NCI-H1048 (cell line): ENCODE measurements at places on chromosomes 11 and 22.

DNA sequence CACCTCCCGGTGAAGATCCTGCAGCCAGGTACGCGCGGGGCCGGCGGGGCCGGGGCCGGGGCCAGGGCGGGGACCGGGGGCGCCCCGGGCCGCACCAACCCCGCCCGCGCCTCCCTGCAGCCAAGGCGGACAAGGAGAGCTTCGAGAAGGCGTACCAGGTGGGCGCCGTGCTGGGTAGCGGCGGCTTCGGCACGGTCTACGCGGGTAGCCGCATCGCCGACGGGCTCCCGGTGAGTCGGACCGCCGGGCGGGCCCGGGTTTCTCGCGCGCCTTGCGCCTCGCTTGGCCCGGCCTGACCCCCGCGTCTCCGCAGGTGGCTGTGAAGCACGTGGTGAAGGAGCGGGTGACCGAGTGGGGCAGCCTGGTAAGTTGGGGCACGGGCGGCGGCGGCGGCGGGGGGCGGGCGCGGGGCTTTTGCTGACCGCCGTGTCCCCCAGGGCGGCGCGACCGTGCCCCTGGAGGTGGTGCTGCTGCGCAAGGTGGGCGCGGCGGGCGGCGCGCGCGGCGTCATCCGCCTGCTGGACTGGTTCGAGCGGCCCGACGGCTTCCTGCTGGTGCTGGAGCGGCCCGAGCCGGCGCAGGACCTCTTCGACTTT, 531 bp downstream of the PIM3 start:
- DNase-seq, result no peak

DNA sequence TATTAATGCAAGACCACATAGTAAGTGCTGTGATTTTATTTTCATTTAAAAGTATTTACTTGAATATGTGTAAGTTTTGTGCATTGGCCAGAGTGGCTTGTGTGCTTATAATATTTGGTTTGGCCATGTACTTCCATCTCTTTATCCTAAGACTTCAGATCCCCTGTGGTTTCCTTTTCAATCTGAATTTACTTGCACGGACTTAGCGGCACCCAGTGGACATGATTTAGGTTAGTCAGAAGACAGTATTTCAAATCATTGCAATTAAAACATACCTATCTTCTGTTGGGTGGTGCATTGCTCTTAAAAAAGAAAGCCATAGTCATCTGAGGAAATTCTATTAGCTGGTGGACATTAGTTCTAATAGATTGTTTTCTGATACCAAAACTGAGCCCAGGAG, 30.7 kb downstream of the PIWIL4 start:
- DNase-seq, result no peak

DNA sequence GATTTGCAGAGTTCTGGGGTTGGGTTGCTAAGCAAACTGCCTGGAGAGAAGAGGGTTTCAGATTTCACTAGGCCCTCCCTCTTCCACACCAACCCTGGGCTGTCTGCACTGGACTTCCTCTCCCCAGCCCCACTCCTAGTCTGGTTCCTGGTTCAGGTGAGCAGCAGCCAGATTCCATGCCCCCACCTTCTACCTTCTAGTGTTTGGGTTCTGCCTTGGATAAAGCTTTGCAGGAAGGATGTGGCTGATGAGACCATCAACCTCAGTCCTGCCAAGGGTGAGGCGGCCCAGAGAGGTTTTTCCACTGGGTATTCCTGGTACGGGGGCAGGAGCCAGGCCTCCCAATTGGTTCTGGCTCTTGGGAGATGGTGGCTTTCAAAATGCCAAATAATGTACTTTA, 68.3 kb downstream of the BCR start:
- no peak for DNase-seq

- no peak for DNase-seq
Measured at GRCh38 chr11:98545544-98546175, 475.1 kb upstream of the CNTN5 start.

- no peak for DNase-seq
Measured at GRCh38 chr11:103543456-103543855, 434.2 kb downstream of the DYNC2H1 start.

GRCh38 chr11:117734601-117735024, 62.4 kb downstream of the DSCAML1 start:
- no peak for DNase-seq

DNA sequence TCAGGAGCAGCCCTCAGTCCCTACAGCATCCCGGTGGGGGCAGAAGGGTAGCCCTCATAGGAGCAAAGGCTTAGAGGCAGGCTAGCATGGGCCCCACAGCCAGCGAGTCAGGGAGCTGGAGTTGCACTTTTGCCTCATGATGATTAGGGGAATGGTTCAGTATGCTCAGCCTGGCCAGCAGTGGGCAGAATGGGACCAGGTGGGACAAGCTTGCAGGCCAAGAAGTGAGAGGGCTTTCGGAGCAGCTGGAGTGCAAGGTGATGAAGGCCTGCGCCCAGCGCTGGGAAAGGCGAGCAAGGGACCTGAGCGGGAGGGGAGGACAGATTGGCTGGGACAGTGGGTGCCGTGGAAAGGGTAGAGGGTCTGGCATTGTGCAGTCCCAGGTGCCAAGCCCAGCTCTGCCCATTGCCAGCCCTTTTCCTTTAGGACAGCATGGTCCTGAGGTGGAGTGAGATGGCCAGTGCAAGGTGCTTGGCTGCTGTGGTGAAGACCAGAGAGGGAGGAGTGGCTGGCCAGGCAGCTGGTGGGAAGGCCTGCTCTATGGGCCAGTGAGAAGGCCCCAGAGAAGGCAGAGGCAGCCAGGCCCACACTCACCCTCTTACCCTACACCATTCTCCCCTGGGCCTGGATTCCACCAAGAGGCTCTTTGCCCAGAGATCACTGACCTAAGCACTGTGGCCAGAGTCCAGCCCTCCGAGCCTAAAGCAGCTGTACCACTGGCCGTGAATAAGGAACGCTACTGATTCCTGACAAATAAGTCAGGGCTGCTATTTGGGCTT, 47.9 kb upstream of the SUSD2 start:
- DNase-seq, result no peak

GRCh38 chr11:127119356-127119755, 118.8 kb upstream of the KIRREL3 start:
- DNase-seq, result no peak

DNA sequence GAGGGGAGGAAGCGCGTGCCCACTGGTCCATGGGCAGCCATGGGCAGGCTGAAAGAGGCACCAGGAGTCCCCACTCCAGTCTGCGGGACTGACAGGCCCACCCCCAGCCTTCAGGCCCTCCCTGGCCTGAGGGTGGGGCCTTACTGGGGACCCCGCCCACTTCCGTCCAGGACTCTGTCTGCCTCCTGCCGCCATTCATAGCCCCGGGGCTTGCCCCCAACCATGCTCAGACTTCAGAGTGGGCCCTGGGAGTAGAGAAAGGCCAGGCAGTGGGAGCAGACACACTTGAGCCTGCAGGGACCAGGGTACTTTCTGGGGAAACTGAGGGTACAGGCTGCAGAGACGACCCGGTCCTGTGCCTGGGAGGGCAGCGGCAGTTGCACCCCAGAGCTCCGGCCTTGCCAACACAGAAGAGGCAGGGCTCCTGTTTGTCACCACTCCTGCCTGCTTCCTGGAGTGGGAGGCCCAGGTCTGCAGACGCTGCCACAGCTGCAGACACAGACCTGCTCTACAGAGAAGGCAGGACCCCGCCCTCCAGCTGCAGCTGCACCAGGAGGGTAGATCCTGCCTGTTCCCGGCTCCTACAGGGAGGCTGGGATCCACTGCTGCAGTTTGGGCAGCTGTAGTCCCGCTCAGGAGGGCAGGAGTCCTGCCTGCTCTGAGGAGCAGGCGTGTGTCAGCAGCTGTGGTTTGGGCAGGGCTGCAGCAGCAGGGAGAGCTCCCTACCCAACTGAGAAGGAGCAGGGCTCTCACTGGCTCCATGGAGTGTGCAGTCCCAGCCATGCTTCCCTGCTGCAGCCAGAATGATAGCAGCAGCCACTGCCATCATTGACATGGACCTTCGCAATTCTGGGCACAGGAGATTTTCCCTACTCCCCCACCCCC, 387.9 kb upstream of the ANO3 start:
- DNase-seq, result no peak

GRCh38 chr22:23262518-23263332, 82.4 kb downstream of the BCR start:
- DNase-seq, result no peak

DNA sequence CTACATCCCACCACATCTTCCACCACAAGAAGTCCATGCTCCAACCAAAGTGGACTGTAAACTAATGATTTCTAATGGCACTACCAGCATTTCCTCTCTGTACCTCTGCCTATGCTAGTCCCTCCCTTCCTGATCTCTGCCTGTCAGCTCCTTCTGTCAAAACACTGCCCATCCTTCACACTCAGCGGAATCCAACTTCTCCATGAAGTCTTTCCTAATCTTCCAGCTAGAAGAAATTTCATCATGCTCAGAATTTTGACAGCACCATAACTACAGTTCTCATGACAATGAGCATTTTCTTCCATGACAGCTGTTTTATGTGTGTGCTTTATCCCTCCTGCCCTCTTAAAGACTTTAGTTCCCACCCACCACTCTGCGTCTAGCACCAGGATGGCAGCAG, 111.4 kb downstream of the SERGEF start:
- no peak for DNase-seq

- no peak for DNase-seq
Measured at GRCh38 chr11:36431429-36432092, 78.5 kb downstream of the TRAF6 start.

DNA sequence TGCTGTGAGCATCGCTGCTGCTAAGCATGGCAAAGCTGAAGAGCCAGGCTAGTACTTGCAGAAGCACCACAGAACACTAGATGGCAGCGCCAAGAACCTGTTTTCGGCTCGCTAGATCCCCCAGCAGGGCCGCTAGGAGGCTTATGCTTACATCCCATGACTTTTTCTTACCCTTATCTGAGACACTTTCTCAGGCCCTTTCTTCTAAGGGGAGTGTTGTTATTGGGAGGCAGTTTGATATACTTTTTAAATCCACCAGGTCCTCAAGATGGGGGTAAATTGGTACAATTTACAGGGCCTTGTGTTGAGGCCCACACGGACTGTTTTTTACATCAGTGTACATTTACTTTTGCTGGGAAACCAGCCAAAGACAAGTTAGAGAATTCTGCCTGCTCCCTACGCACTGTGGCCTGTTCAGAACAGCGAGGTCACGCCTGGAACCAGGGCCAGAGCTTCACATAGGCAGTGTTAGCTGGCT, 4.0 kb downstream of the TRIM6 start:
- peak; percentile 24 for DNase-seq

GRCh38 chr11:4662876-4663275, 19.1 kb downstream of the OR51E1 start:
- no peak for DNase-seq

DNA sequence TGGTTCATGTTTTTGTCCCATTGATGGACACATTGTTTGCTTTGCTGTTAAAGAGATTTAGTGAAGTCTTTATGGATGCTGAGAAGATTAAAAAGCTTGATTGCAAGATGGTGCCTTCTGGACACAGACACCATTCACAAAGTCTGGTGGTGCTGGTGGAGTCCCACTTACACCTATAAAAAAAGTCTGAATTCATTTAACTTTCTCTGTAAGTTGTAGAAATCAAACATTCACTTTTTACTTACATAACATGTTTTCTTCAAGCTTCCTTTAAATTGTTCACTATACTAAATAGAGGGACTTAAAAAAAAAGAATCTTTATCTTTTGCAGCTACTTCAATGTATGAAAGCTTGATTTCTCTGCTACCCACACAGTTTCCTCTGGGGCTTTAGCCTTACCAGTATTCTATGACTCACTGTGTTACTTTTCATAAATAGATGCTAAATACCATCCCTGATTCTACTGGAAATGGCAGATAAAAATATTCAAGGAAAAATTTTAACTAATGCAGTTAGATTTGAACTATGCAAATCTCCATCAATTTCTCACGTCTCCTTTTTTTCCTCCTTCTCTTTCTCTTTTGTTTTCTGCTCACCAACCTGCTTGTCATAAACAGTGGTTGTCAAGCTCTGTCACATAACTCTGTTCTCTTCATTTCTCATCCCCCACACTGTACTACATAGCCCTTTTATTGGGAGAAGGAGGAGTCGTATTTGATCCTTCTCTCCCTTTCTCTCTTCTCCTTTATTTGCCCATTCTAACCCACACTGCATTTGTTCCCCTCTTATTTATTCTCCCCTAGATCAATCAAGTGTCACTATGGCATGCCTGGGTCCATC, 89.7 kb downstream of the FAM76B start:
- no peak for DNase-seq

- no peak for DNase-seq
Measured at GRCh38 chr11:44564670-44565210, 723 bp upstream of the CD82 start.

DNA sequence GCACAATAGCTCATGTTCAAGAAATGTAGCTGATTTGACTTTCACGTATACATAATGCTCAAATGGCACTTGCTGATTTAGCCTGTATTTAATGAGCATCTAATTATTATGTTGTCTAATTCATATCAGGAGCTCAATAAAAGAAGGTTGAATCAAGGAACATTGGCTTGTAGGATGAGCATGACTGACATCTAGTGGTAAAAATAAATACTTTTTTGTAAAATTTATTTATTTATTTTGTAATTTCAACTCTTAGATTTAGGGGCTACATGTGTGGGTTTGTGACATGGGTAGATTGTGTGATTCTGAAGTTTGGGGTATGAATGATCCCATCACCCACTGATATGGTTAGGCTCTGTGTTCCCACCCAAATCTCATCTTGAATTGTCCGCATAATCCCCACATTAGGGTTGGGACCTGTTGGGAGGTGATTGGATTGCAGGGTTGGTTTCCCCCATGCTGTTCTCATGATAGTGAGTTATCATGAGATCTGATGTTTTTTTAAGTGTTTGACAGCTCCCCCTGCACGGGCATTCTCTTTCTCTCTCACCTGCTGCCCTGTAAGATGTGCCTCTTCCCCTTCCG, 1.7 kb upstream of the OR52E5 start:
- no peak for DNase-seq

DNA sequence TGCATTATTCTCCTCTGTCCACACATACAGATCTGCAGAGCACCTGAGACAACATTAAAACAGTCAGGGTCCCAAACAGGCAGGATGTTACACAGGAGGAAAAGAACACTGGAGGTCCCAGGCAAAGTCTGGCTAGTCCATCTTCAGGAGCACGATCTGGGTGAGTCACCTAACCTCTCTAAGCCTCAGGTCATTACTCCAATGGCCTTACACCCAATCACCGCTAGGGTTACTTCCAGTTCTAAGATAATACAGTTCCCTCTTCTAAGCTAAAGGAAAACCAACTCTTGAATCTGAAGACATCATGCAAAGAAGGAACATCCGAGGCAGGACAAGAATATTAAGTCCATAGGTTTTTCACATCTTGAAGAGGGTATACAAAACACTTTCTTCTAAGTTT, 24.5 kb downstream of the ASCC2 start:
- no peak for DNase-seq

- DNase-seq, result no peak
Measured at GRCh38 chr11:10409207-10409661, 45.8 kb upstream of the AMPD3 start.

GRCh38 chr22:20431511-20432192, 6.0 kb downstream of the SCARF2 start:
- no peak for DNase-seq

- peak; percentile 38 for DNase-seq
Measured at GRCh38 chr11:59560290-59560701, 49.0 kb downstream of the OR4D9 start.
